GM18507 (cell line): ENCODE measurements at places on chromosomes 1 and 21.

GRCh38 chr1:2279210-2279639 is 51.1 kb downstream of the SKI start:
- no peak for DNase-seq

DNA sequence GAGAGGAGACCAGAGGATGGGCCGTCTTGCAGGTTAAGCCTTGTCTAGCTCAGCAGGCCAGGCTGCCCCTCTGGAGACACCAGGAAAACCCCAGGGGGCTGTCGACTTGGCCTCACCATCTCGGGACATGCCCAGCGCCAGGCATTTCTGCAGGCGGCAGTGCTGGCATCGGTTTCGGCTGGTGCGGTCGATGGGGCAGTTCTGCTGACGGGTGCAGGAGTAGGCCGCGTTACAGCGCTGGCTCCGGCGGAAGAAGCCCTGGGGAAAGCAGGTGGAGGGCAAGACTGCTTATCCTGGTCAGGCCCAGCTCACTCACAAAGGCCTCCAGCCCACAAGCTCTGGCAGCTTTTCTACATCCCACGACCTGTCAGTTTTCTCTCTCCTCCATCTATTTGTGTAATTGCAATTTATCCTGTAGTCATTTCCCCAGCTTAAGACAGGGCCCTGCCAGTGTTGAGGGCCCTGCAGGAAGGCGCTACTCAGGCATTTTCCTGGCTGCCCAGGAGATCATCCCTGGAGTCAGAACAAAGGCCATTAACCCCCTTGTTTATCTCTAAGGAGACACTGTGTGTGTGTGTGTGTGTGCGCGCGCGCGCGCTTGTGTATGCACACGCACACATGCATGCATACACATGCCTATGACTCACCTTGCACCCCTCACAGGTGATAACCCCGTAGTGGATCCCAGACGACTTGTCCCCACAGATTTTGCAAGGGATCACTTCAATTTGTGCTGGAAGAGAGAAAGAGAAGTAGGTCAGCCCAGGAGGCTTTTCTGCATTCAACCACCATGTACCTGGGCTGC is 11.5 kb upstream of the LINGO4 start:
- DNase-seq, result no peak

DNA sequence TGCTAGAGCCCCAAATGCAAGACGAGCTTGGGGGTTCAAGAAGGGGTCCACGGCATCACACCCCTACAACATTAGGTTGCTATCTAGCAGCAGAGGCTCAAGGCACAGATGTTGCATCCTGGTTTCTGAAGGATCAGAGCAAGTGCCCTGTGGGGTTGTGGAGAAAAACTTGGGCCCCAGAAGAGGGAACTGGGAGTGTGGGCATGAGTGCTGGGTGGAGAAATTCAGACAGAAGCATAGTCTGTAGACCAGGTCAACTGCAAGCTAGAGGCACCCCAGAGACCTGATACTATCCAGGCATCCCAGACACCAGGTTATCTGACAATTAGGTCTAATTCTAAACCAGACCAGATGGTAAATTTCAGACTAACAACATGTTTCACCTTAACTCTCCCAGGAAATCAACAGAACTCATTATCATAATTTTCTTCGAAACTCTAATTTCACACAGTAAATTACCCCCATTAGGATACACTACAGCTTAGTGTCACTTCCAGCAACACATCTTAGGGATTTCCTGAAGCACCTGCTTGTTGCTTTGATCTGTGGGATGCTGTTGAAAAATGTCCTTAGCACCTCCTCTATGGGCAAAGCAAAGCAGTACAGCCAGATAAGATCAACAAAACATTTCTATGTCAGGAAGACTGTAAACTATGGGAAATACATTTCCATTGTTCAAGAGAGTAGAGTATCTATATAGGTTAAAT is 179.3 kb downstream of the VAV3 start:
- no peak for DNase-seq

DNA sequence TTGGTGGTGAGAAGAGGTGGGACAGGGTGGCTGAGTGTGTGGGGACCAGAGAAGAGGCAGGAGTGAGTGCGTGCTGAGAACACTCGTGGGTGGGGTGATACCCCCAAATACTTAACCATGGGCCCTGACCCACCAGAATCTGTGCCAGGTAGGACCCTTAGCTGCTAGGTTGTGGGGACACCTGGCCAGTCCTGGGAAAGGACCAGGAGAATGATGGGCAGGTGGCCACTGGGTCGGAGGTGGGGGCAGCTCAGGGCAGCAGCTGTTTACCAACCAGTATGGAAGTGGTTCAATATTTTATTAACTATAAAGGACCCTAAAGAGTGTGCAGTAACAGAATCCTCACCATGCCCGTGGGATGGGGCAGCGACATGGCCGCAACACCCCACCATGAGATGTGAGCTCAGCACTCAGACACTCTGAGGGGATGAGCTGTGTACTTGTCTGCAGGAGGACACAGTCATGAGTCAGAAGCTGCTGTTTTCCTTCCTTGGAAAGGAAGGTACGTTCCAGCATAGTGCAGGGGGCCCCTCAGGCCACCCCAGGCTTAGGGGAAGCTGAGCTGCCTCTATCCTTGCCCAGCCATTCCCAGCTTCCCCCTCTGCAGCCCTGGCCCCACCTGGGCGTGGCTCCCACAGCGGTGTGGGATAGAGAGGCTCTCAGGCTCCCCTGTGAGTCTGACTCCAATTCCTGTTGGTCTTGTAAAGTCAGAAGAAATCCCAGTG is 25.4 kb downstream of the TEX35 start:
- DNase-seq, result no peak

- DNase-seq, result no peak
Measured at GRCh38 chr1:4854367-4854766, 200.0 kb downstream of the AJAP1 start.

GRCh38 chr1:203465948-203466347 is 9.7 kb upstream of the PRELP start:
- DNase-seq, result no peak

DNA sequence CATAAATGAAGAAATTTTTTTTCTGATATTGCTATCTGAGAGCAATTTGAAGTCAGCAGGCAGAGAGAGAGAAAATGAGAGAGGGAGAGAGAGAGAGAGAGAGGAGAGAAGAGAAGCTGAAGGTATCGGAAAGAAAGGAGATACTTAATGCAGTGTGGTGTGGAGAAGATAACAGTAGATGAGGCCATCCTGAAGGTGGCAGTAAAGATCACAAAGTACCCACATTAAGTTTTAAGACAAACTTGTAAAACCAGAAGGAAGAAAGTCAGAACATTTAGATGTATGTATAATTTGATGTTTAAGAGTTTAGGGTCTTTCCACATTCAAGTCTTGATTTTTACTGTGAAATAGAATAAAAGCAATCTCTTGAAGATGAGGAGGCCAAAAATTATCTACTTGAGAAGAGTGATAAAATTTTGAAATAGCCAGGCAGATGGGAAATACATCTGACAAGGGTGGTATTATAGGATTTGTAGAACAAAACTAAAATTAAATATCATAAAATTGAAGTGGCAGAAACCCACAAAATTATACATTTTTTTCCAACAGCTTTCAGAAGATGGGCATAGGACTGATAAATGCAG is 1753.4 kb downstream of the MRPL39 start:
- DNase-seq, result no peak

DNA sequence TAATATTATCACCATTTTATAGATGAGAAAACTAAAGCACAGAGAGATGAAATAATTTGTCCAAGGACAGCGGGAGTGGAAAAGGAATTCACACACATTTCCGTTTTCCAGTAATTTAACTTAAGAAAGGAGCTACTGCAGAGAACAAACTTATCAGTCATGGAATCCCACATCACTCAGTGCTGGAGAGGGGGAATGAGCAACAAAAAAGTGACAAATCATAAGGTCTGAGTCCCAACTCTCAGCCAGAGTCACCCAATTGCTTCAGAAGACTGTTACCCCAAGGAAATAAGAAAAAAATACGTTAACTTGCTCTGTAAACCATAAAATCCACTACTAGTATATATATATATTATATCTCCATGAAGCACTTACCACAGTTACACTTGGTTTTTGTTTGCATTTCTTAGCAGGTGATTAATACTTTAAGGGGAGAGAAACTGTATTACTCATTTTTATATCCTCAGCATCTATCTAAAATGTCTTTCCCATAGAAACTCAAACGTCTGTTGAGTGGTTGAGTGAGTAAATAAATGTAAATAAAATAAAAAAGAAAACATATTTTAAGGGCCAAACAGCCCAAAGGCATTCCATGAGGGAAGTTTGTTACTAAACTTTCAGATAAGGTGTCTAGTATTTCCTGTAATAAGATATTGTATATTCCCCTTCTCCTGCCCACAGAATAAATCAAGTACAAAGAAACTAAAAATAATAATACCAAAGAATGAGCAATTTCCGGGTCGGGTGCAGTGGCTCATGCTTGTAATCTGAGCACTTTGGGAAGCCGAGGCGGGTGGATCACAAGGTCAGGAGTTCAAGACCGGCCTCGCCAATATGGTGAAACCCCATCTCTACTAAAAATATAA is 76.8 kb downstream of the SLC45A1 start:
- DNase-seq, result no peak

DNA sequence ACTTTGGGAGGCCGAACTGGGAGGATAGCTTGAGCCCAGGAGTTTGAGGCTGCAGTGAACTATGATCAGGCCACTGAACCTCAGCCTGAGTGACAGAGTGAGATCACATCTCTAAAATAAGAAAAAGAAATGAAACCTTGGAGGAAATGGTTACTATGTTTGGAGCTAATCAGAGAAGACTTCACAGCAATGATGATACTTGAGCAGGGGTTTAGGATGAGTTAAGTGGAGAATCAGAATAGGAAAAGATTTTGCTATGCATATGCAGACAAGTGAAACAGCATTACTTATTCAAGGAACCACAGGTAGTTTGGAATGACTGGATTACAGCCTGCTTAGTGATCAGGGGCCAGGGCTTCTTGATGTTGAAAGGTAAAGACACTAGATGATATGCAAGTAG is 1.3 kb upstream of the CD5L start:
- DNase-seq, result no peak

DNA sequence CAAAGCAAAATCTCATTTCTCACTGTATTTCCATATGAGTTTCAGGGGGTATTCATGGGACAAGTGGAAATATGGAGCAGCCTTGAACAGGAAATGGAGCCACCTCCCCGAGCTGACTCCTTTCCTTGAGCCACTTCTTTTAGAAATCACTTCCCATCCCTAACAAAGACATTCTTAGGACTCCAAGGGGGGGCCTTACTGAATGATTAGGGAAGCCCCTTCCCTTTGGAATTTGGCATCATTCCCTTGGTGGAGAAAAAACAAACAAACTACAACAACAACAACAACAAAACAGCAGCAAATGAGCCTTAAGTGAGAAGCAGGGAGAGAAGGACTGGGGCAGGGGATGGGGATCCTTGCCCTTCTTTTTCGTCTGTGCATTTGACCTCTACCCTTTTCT is 278.3 kb downstream of the ZNF648 start:
- DNase-seq, result no peak

GRCh38 chr21:29737186-29737585 is 202.6 kb downstream of the GRIK1 start:
- DNase-seq, result no peak
